Coronary artery (tissue), 2 donors: ENCODE measurements at places on chromosomes 3 and 15.

- no peak for DNase-seq
Observed at GRCh38 chr3:143648708-143649107, 199.6 kb downstream of the SLC9A9 start.

DNA sequence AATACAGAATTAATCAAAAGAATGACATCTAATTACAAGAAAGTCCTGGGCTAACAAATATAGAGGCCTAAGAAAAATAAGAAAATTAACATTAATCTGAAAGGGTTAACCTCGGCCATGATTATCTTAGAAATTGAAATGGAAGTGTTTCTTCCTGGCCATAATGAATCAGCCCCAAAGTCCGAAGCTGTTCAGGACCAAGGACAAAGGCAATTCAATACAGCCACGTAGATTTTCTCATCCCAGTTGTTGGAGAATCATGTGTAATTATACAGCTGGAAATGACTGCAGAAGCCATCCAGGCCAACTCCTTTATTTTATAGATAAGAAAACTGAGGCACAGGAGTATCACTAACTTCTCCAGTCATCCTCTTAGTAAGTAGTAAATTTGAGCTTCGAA lies 38.0 kb upstream of the GBE1 start:
- DNase-seq, result no peak

DNA sequence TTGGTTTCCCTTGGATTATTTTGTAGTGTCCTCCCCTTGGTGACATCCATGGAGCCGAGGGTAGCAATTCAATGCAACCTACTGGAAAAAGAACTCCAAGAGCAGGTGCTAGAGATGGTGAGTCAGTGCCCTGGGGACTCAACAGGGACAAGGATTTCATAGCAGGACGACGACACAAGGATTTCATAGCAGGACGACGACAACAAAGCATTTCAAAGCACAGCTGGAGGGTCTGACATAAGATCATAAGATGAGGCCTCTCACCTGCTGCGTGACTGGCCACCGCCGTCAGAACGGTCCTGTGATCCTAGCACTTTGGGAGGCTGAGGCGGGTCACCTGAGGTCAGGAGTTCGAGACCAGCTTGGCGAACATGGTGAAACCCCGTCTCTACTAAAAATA lies 22.5 kb downstream of the NRROS start:
- DNase-seq, result no peak

GRCh38 chr15:77974098-77974414 lies 103.5 kb downstream of the TBC1D2B start:
- DNase-seq, result peak; percentile 77

- no peak for DNase-seq
Observed at GRCh38 chr15:35622641-35623340, 76.8 kb upstream of the DPH6 start.

DNA sequence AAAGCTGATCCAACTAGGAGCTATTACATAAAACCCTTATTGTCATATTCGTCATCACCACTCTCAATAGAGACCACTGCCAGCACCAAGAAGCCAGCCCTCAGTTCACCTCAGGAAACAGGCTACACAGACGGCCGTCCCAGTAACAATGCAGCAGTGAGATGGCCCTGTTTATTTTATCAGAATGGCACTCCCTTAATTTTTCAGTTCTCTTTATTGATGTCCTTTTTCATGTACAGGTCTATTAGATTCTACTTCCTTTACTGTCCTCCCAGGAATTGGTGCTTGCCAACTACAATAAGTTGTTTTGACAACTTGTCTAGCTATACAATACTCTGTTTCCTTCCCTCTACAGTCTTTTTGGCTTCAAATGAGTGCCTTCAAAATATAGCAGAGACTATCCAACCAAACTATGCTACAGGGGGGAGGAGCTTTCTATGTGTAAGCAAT lies 272.5 kb downstream of the ZBTB20 start:
- no peak for DNase-seq

DNA sequence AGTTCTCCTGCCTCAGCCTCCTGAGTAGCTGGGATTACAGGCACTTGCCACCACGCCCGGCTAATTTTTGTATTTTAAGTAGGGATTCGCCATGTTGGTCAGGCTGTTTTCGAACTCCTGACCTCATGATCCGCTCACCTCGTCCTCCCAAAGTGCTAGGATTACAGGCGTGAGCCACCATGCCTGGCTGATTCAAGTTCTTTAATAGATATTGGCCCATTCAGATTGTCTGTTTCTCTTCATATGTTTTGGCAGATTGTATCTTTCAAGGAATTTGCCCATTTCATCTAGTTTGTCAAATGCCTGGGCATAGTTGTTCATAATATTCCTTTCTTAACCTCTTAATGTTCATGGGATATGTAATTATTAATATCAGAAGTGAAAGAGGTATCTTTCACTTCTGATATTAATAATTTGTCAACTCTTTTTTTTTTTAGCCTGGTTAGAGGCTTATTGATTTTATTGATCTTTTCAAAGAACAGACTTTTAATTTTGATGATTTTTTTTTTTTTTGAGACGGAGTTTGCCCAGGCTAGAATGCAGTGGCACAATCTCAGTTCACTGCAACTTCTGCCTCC lies 40.2 kb upstream of the ZFAND6 start:
- no peak for DNase-seq

DNA sequence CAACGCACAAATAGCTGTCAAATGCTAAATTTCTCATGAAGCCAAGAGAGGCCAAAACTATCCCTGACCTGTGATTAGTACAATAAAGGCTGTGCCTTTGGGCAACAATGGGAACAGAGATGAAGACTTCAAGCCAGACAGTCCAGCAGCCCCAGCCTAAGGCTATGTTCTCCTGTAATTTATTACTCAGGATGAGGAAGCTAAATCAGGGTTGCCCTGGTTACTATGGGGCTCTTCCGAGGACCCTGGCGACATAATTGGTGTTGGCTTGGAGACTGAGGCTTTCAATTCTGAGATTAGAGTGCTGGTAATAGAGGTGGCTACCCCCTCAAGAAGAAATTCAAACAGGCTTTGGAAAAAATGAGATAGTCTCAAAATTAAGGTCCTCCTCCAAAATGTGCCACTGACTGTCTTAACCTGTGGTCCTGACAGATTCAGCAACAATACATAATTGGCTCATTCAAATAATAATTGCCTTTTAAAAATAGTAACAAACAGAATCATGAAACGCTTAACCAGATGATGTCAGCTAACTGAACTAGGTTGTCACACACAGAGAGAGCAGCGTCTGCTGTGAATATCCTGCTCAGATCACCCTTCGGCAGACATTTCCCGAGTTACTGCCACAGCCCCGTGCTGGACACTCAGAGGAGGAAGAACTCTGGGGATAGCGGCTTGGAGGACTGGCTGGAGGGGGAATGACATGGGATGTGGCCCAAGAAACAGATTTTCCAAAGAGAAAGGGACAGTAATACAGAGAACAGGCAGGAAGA lies 43.0 kb downstream of the NSMCE3 start:
- no peak for DNase-seq
